CD4-positive, alpha-beta T cell treated with Interleukin-4 for 4 hours (primary cell): ENCODE measurements at places on chromosomes 16 and 17.

DNA sequence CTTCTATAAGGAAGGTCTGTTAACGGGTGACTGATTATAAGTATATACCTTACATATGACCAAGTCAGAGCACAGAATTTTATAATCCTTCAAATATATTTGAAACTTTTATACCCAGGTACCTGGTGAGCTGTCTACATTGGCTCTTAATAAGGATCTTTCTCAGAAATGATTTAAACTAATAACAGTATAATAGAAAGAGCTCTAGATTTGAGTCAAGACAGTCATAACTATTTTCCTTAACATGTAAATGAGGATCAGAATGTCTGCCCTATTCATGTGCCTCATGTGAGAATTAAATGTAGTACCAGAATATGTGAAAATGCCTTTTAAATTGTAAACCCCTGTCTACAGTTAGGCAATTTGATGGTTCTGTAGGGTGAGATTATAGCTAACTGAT, 14.5 kb downstream of the CBFB start:
- no peak for DNase-seq

GRCh38 chr16:78607465-78607864, 508.0 kb downstream of the WWOX start:
- DNase-seq = no peak

DNA sequence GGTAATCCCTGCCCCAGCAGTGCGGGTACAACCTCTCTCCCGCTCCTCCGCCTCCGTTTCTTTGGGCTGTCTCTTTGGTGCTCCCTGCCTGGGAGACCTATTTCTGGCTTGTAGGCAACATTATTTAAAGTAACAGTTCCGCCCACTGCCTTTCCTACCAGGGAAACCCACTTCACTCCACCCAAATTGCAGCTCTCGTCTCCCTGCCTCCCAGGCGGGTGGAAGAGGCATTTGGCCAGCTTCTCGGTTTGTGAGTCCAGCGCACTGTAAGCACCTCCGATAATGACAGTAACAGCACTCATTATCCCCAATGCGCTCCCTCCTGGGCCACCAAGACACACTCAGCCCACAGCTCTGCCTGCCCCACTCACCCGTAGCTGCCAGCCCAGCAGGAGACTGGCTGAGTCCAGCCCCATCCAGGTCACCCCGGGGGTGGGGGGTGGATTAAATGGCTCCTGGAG, 165.1 kb upstream of the CDC42EP4 start:
- no peak for DNase-seq

DNA sequence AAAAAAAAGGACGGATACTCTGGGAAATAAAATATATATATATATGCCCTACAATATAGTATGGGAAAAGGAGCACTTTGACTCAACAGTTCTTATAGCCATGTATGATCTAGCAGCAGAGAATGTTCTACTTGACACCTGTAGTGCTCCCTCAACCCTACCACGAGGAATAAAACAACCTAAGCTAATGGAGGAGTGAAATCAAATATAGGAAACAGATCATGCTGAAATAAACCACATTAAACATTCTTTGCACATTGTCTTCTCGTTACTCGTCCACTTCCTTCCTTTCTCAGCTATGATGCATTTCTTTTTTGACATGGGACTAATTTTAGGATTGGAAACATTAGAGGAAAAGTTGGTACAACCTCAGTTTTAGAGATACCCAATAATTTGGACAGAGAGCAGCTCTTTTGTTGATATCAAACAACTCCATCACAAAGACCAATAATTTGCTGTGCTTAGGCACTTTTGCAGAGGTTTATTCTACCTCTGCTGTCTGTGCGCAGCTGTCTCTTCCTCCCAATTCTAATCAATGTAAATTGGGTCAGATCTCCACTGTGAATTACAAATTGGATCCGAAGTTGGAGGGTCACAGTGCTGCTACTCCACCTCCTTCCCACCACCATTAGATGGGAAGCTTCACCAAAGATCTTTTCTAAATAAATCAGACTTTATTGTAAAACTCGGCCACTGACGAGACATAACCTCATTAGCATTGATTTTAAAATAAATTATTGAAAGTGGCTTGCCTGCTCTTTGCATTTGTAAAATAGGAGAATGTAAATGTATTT, 65.8 kb downstream of the SNX11 start:
- no peak for DNase-seq

DNA sequence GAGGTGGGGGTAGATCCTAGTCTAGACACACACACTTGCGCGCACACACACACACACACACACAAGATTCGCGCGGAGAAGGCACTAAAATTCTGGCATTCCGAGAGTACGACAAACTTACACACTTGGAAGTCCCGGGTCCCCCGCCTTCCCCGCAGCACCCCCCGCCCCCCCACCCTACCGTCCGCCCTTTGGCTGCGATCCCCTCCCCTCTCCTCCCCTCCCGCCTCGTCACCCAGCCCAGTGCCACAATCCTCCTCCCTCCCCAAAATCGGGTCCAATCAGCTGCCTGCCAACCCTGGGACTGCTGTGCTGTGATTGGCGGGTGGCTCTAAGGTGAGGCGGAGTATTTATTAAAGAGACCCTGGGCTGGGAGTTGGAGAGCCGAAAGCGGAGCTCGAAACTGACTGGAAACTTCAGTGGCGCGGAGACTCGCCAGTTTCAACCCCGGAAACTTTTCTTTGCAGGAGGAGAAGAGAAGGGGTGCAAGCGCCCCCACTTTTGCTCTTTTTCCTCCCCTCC, at the start of gene SOX9:
TSS of gene SOX9 (plus strand) at position 379 of the 522 bp plus-strand sequence. CDS start 372 bp downstream, outside the sequence.
- DNase-seq = no peak

- no peak for DNase-seq
Observed at GRCh38 chr16:52544703-52545102, 2.2 kb downstream of the TOX3 start.

GRCh38 chr17:57319806-57320205, 63.5 kb downstream of the MSI2 start:
- no peak for DNase-seq

DNA sequence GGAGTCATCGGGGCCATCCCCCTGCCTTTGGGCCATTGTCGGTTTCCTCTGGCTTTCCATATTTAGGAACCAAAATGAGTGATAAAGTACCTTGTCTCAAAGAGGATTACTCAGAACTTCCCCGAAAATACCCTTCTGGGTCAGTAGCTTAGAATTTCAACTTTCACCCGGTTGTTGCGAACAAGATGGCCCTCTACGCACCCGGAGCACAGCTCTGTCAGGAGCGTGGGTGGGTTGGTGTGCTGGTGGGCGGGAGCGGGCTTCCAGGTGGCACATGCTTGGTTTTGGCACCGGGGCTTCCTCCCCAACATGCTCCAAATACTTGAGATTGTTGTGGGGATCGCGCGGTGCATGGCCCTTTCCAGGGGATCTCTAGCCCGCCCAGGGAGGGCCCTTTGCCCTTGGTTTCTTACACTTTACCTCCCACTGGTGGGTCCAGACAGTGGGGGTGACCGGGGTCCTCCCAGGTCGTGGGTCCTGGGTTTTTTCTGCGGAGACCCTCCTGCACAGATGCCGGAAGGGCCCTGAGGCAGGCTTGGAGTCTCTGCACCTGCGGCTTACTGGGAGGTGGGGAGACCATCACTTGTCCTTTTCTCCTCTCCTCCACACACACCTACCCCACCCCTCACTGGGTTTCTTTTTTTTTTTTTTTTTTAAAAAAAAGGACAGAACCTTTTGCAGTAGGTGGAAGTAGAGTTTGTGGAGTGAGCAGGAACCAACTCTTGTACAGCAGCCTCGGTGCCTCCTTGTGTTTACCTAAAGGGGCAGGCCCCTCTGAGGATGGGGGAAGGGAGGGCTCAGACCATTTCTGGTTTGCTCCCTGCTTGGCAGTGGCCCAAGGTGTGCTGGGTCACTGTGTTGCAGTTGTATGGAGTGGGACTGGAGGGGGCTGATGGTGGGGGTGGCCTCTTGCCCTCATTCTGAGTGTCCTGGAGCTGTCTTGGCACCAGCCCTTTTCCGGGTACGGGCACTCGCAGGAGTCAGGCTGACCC, 142.1 kb downstream of the SEC14L1 start:
- no peak for DNase-seq

DNA sequence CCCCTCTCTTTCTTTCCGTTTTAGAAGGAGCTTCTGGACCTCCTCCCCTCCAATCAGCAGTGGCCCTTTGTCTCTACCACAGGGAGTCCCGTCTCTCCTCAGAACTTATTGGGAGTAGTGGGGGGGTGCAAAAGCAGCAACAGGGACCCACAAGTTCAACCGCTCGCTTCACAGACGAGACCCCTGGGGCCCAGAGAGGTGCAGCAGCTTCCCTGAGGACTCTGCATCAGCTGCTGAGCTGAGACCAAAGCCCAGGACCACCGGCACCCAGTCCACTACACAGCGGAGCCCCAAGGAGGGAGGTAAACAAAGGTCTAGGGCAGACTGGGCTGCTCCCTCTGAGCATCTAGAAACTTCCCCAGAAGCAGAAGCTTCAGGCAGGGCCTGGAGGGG, 123.9 kb downstream of the SDK2 start:
- no peak for DNase-seq

- no peak for DNase-seq
Observed at GRCh38 chr17:8188263-8188839, 1.6 kb downstream of the BORCS6 start.

DNA sequence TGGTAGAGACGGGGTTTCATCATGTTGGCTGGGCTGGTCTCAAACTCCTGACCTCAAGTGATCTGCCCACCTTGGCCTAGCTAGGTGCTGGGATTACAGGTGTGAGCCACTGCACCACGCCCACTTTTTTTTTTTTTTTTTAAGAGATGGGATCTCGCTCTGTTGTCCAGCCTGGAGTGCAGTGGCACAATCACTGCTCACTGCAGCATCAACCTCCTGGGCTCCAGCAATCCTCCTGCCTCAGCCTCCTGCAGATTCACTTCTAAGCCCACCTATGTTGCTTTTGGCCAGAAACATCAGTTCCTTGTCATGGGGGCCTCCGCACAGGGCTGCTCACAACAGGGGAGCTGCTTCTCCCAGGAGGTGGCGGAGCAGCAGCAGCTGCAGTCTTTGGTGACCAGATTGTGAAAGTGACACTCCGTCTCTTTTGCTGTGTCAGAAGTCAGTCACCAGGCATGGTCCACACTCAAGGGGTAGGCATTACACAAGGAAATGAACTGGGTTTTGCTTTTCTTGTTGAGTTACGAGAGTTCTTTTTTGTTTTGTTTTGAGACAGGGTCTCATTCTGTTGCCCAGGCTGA, 4.5 kb upstream of the NME4 start:
- DNase-seq = no peak
